ENCODE measurements at places on chromosomes 5 and 9.

DNA sequence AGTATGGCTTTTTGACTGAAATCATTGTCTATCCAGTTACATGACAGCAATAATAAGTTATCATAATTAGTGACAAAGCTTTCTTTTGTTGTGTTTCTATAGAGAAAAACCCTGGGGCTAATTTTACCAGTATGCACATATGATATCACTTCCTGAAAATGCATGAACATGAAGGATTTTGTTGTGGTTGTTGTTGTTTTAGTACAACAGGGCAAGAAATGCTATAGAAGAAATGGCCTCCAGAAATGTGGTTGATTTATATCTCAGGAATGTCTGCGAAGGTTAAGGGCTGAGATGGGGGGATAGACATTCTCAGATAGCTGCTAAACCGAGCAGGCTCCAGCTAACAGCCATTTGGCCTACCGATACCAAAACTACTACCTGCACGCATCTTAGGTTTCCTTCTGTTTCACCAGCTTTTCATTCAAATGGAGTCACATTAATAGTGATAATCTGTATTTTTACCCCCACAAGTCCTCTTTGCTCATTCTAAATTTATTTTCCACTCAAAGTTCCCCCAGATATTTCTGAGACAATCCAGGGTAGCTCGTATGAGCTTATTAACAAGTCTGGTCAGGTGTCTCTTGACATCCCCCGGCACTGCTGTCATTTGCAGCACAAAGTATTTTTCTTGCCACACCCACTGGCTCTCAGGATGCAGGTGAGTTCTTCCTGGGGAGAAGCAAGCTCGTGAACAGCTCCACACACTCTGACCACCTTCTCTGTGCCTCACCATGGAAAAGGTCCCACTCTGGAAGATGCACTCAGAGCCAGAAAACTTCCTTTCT, 232.4 kb upstream of the GAS1 start:
- peak; percentile 35 for DNase-seq

GRCh38 chr5:54821445-54822323, 163.7 kb downstream of the ESM1 start:
- no peak for DNase-seq

GRCh38 chr5:146699138-146699537, 179.4 kb downstream of the PPP2R2B start:
- DNase-seq: no peak

DNA sequence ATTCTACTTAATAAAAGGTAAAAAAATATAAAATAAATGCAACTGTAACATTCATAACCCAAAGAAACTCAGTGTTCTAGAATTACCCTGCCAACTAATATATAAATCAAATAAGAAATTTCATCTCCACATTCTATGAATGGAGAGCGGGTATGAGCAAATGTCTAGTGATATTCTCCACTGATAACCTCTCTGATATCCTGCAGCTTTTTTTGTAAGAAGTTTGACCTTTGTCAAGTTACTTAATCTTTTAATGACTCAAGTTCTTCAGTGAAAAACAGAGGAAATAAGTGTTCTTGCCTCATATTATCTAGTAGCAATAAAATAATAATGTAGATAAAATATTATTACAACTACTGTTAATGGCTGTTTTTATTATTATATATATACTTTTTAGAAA, 1275.6 kb upstream of the CDH9 start:
- no peak for DNase-seq

DNA sequence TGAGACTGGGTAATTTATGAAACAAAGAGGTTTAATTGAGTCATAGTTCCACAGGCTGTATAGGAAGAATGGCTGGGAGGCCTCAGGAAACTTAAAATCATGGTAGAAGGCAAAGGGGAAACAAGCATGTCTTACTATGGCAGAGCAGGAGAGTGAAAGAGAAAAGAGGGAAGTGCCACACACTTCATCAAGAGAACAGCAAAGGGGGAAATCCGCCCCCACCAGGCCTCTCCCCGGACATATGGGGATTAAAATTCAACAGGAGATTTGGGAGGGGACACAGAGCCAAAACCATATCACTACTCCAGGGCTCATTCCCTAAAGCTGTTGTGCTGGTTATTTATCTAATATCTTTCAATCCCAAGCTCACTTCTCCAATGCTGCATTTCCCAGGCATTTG, 50.2 kb upstream of the NR3C1 start:
- no peak for DNase-seq

DNA sequence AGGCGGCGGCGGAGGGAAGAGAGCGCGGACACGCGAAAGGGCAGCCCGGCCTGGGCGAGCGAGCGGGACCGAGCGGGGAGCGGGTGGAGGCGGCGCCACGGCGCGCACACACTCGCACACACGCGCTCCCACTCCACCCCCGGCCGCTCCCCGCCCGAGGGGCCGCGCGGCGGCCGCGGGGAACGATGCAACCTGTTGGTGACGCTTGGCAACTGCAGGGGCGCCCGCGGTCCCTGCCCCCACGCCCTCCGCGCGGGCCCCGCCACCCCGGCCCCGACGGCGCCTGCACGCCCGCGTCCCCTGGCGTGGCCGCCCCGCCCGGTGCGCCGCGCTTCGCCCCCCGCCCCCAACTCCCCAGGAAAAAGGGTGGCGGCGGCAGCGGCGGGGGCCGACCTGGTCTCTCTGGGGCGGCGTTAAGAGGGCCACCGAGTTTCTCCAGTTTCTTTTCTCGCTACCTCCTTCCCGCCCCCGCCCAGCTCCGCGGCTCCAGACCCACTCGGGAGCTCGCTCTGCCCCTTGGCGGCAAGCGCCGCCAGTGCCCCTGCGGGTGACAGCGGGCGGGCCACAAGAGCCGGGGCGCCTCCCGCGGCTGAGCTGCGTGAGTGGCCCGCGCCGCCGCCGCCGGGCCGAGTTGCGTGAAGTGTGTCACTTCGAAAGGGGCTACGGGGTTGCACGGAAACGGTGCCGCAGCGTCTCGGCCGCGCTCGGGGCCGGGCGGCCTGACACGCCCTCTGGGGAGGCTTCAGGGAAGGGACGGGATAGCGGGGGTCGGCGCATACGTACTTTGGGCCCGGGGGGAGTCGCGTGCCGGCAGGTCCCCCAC, at the start of gene NR3C1:
TSS of gene NR3C1 (minus strand) at position 94 of the 823 bp plus-strand sequence. CDS start 2,847 bp downstream, outside the sequence.
- DNase-seq: peak; percentile 86

DNA sequence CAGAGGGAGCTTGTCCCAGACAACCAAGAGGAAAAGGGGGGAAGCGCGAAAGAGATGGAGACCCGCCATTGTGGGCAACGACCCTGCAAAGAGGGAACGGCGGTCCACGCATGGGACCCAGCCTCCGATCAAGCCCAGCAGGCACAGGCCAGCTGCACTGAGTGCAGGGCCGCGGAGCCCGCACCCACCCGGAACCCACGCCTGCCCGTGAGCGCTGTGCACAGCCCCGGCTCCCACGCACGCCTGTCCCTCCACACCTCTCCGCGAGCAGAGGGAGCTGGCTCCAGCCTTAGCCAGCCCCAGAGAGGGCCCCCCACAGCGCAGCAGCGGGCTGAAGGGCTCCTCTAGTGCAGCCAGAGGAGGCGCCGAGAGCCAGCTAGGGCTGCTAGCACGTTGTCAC, 416.5 kb downstream of the DMRTA1 start:
- DNase-seq: no peak

GRCh38 chr5:119267958-119268386, 87.8 kb upstream of the TNFAIP8 start:
- DNase-seq: peak; percentile 97

- DNase-seq: no peak
Measured at GRCh38 chr5:342501-343460, 21.3 kb downstream of the AHRR start.

DNA sequence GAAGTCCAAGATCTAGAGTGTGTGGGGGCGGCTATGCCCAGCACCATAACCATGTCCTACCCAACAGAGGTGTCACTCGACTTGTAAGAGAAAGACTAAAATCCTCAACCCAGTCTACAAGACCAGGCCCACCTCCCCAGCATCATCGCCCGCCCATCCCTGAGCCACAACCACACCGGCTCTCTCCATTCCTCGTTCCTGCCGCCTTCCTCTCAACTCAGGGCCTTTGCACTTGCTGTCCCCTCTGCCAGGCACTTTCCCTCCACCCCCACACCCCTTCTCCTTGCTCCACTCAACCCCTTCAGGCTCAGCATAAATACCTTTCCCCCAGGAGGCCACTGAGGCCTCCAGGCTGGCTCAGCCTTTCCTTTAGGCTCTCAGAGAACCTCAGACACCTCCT, 69.3 kb downstream of the PAX5 start:
- DNase-seq: no peak

DNA sequence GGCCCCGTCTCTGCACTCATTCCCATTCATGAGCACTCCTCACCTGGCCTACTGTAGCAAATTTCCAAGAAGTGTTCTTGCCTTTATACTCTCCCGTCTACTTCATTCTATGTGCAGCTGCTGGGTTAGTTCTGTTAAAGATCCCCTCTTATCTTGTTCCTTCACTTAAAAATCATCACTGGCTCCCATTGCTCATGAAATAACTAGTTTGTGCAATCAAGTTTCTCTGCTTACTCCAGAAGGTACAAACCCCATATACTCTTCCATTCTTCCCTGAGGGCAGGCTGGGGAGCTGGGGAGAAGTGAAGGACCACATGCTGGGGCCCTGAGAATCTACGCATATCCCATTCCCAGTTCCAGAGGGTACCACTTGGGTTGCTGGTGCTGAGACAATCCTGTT, 84.4 kb upstream of the KLF9 start:
- DNase-seq: no peak

- no peak for DNase-seq
Measured at GRCh38 chr9:101131326-101131725, 102.8 kb downstream of the PLPPR1 start.

- peak; percentile 96 for DNase-seq
Measured at GRCh38 chr9:5628530-5629311, at the start of gene RIC1. TSS of gene RIC1 (plus strand) at chr9:5629107. CDS start at chr9:5629310, 203 bp downstream.

DNA sequence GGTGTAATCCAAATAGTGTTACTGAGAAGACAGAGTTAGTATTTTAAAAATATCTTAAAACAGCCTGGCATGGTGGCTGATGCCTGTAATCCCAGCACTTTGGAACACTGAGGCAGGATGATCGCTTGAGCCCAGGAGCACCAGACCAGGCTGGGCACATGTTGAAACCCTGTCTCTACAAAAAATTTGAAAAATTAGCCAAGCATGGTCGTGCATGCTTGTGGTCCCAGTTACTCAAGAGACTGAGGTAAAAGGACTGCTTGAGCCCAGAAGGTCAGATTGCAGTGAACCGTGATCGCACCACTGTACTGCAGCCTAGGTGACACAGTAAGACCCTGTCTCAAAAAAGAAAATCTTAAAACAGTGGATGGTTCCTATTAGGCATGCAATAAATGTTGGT, 12.4 kb downstream of the IFNA1 start:
- DNase-seq: no peak
